Natural killer cell treated with Interleukin-12 subunit alpha and Interleukin-12 subunit beta and Interleukin-15 and Interleukin-18, amount 100 ng/mL, for 72 hours (primary cell): ENCODE measurements at places on chromosomes 7 and 10.

- peaks cover 3% of the 10 kb centered on the region for H3K4me1 ChIP-seq
- H3K27me3 ChIP-seq, result no peaks in the 10 kb centered on the region
- no peak overlapping the region for H3K4me3 ChIP-seq
Observed at GRCh38 chr10:97210543-97210960, 24.8 kb upstream of the SLIT1 start.

DNA sequence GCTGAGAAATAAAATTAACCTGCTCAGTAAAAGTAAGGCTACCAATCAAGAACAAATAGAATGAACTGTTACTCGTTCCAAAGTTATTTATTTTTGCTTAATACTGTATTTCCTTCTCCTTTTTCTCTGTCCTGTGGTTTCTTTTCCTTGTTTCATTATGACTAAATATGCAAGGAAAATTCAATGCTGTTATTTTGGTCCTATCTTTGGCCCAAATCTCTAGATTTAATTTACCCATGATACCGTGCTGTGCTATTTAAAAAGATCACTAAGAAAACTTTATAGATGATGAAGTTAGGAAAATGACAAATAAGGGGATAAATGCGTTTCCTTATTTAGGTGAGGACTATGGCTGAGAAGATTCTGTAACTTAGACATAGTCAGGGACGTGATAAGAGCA is 45.3 kb upstream of the FAM133B start:
- DNase-seq, result no peak
- H3K4me1 ChIP-seq, result peaks cover 64% of the 10 kb centered on the region
- H3K36me3 ChIP-seq, result peaks cover 22% of the 10 kb centered on the region
- H3K27me3 ChIP-seq, result no peaks in the 10 kb centered on the region
- H3K4me3 ChIP-seq, result peak overlapping the region; percentile 57

DNA sequence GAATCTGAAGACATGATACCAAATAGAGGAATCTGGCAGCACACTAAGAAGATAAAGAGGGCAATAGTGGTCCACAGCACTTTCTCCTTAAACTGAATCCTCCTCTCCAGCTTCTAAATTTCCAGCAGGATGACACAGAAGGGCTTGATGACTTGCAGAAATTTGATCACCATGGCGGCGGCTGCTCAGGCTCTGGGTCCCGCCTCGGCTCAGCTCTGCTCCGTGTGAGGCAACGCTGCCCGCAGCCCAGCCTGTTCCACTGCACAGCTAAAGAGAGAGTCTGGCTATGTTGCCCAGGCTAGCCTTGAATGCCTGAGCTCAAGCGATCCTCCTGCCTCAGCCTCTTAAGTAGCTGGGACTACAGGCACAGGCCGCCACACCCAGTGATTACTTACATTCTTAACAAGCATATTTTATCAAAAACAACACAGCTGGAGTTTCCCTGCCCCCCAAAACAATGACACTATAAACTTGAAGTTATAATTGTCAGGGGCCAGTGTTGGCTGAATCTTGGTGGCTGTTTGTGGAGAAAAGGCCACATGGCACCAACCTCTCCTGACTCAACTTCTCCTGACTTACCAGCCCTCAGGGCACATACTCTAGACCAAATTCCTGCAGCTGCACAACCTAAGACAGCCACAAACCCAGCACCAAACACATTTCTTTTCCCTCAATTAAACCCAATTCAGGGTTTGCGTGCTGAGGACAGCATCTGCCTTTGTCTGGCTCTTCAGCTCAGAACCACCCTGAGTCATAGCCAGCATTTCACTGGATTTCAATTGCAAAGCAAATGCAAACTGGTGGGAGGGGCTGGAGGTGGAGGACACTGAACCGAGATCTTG is 11.6 kb upstream of the TNPO3 start:
- DNase-seq, result no peak
- H3K36me3 ChIP-seq, result no peaks in the 10 kb centered on the region
- no peak overlapping the region for H3K27ac ChIP-seq
- peaks cover 16% of the 10 kb centered on the region for H3K4me1 ChIP-seq
- H3K4me3 ChIP-seq, result no peak overlapping the region
- H3K27me3 ChIP-seq, result peaks cover 27% of the 10 kb centered on the region

DNA sequence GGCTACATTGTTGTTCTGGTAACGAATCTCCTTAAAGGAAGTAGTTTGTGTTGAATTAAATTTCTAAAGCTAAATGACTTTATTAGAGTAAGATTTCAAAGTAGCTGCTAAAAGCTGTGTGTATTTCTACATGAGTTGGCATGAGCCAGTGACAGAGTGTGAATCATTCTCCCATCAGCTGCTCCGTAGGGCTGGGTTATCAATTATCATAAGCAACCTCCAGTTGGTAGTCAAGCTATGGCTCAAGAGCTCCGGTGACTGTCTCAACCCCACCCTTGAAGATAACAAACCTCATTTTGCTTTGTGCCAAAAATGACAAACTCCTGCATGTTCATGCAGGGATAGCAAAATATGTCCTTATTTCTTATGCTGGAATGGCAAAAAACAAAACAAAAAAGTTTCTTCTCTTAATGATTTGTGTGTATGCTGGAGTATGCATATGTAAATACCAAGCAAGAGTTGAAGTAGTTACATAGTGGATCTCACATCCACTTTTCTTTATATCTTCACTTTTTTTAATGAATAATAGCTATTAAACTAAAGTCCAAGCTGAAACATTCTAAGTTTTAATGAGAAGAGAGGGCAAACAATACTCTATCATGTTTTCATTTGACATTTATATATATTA is 249.4 kb downstream of the CACNA2D1 start:
- no peak overlapping the region for H3K4me3 ChIP-seq
- H3K4me1 ChIP-seq, result no peaks in the 10 kb centered on the region
- no peak for DNase-seq
- no peak overlapping the region for H3K27ac ChIP-seq
- no peaks in the 10 kb centered on the region for H3K27me3 ChIP-seq

DNA sequence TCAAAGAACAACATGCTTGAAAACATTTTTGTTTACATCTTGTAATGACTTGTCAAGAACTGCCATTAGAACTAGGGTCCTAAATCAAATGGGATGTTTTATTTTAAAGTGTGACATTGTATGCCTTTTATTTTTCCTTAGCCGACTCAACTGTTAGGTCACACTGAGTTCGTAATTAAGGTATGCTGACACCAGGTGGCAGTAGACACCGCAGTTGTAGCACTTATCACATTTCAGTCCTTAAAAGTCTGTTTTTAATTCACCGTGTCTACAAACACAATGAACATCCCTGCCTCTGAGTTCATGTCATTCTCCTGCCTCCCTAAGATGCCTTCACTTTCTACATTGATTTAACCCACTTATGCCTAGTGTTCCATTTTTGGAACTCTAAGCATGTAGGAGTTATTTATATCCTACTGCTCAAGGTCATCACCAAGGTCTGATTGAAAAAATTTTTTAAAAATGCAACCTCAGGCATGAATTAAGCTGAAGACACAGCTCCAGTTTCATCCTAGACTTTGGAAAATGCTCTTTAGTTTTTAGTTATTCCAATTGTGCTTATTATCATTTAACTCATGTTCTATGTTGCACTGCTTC is 186.1 kb downstream of the BMPER start:
- H3K36me3 ChIP-seq, result no peaks in the 10 kb centered on the region
- H3K4me1 ChIP-seq, result no peaks in the 10 kb centered on the region
- H3K4me3 ChIP-seq, result no peak overlapping the region

- DNase-seq, result no peak
- H3K4me1 ChIP-seq, result no peaks in the 10 kb centered on the region
- H3K27me3 ChIP-seq, result peaks cover 10% of the 10 kb centered on the region
- H3K27ac ChIP-seq, result no peak overlapping the region
- H3K4me3 ChIP-seq, result no peak overlapping the region
Observed at GRCh38 chr7:102926783-102927140, 14.0 kb downstream of the LRRC17 start.

- H3K36me3 ChIP-seq, result no peaks in the 10 kb centered on the region
- no peak overlapping the region for H3K4me3 ChIP-seq
- H3K27me3 ChIP-seq, result no peaks in the 10 kb centered on the region
Observed at GRCh38 chr10:88346144-88346977, 236.8 kb downstream of the RNLS start.

DNA sequence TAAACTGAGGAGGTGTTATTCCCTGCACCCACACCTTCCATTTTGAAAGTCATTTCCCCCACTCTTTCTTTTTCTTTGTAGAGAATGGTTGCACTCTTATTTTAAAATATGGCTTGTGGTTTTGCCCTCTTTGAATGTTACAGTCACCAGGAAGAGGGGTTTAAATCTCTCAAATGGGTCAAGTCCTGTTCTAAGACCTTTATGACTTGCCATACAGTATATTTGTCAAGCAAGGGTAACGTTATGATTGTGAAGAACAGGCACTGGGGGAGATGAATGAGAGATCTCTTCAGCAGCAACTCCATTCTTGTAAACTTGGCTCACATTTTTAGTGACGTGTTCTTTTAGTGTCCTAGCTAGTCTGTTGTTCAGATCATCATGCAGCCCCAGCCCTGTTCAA is 634.7 kb downstream of the KCNMA1 start:
- DNase-seq, result no peak
- H3K36me3 ChIP-seq, result no peaks in the 10 kb centered on the region
- peaks cover 2% of the 10 kb centered on the region for H3K4me1 ChIP-seq
- H3K27ac ChIP-seq, result no peak overlapping the region
- peaks cover 4% of the 10 kb centered on the region for H3K27me3 ChIP-seq
- H3K4me3 ChIP-seq, result no peak overlapping the region

DNA sequence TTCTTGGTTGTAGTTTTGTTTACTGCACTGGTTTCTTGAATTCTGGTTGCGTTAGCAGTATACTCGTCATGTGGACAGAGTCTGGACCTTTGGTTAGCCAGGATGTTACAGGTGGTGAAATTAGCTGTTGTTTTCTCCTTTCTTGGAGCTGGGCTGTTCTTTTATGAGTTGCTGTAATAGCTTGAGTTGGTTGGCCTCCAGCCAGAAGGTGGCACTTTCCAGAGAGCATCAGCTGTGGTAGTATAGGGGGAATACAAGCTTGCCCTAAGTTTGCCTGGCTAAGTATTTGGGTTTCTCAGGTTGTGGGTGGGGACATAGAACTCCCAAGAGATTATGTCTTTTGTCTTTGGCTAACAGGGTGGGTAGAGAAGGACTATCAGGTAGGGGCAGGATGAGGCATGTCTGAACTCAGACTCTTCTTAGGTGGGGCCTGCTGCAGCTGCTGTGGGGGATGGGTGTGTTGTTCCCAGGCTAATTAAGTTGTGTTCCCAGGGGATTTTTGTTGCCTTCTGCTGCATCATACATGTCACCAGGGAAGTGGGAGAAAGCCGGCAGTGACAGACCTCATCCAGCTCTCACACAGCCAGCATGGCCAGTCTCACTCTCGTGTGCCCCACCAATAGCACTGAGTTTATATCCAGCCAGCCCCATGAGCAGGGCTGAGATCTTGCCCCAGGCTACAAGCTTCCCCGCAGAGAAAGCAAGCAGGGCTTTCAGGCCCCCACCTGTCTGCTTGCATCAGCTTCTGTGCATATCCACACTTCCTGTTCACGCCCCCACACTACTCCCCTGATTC is 246.7 kb upstream of the TPK1 start:
- no peak overlapping the region for H3K27ac ChIP-seq
- H3K4me1 ChIP-seq, result no peaks in the 10 kb centered on the region
- H3K36me3 ChIP-seq, result no peaks in the 10 kb centered on the region
- no peak overlapping the region for H3K4me3 ChIP-seq

DNA sequence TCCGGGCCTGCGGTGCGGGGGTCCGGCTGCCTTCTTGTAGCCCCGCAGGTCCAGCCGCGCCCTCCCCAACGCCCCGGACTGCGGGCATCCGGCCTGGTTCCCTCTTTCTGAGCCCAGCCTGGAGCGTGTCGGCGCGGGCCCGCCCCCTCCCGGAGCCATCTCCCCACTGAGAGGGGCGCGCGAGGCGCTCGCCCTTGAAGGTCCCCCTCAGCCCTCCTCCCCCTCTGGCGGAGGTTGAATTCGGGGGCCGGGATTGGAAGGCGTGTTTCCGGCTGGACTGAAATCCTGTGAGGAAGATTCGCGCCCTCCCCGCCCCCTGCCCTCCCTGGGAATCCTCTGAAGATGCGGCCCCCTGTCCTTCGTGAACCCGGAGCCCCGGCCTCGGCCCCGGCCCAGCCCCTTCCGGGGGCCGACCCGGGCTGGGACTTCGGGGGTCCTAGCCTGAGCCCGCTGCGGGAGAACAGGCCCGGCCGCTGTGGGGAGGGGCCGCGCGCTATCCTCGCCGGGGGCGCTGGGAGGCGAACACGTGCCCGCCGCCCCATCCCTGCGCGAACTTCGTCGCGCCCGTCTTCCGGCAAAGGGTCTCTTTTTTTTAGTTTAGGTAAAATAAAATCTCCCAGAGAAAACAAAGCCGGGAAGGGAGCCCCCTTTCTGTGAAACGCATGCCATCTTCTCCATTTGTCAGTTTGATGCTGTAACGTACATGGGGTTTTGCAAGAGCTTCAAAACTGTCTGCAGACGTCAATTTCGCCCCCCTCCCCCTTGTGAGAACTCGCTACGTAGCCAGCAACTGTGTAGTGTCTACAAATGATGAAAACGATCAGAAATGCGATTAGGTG is 636 bp downstream of the PDCD4 start:
- H3K27me3 ChIP-seq, result no peaks in the 10 kb centered on the region
- peaks cover 55% of the 10 kb centered on the region for H3K4me1 ChIP-seq
- peak overlapping the region; percentile 95 for H3K4me3 ChIP-seq
- peak overlapping the region; percentile 93 for H3K27ac ChIP-seq
- DNase-seq, result peak; percentile 85

DNA sequence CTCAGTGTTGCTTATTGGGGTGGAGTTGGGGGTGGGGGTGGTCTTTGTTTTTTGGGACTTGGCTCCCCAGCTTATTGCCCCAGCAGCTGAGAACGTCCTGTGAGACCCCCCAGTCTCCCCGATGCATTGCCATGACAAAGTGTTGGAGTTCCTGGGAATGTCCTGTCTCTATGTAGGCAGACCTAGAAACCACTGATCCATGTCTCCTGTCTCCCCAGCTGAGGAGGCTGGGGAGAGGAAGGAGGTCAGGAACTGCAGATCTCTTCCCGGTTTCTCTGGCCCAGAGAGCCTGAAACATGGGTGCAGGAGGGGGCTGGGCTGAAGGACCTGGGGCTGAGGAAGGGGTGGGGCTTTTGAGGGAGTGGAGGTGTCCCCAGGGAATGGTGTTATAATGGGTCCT is 80.2 kb upstream of the GTF2IRD1 start:
- no peaks in the 10 kb centered on the region for H3K36me3 ChIP-seq
- DNase-seq, result no peak
- no peak overlapping the region for H3K27ac ChIP-seq

- no peaks in the 10 kb centered on the region for H3K36me3 ChIP-seq
- H3K4me3 ChIP-seq, result no peak overlapping the region
- no peaks in the 10 kb centered on the region for H3K27me3 ChIP-seq
- no peak overlapping the region for H3K27ac ChIP-seq
Observed at GRCh38 chr7:25171071-25171470, 46.0 kb upstream of the CYCS start.

- peaks cover 4% of the 10 kb centered on the region for H3K27me3 ChIP-seq
- peaks cover 8% of the 10 kb centered on the region for H3K4me1 ChIP-seq
- no peak overlapping the region for H3K27ac ChIP-seq
- DNase-seq, result no peak
- H3K4me3 ChIP-seq, result no peak overlapping the region
Observed at GRCh38 chr10:88168171-88169036, 305.0 kb downstream of the PTEN start.
